ENCODE measurements at places on chromosomes 5 and 9.

DNA sequence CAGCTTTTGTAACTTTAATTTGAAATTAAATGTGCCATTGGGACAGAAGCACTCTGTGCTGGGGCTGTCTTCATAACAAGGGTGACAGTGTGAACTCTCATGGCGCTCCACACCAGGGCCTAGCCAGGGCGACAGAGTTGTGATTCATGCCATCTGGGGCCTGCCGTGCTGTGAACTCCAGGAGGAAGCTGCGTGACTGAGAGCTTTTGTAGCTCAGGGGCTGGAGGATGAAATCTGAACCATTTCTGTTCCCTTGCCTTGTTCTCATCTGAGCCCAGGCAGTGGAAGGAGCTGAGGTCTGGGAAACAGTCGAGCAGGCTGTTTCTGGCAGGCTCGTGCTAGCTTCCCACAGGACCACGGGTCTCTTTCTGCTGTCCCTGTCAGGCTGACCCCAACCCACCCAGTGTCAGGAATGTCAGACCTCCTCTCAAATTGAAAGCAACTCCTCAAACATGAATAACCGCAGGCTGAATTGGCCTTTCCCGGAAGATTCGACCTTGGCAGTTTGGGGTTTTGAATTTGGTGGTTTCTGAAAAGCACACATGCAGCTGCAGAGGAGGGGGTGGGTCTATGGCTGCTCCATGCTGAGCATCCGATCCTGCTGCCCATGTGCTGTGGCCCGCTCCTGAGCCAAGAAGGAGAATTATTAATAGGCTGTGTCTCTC is 69.2 kb upstream of the RPS23 start:
- DNase-seq = no peak

DNA sequence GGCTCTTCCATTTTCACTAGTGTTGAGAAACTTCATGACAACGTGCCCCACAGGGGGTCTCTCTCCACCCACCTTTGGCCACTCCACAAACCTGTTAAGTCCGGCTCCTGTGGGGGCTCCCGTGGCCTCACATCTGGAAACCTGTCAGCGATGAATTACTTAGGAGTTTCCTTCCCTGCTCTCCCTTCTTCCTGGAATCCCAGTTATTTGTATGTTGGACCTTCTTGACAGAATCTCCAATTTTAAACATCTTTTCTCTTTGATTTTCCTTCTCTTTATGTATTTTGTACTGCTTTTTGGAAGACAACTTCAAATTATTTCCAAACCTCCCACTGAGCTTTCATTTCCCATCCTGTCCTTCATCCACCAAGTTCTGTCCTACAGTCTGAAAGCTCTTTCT is 55.1 kb upstream of the NRARP start:
- no peak for DNase-seq

GRCh38 chr9:1535051-1535450 is 480.1 kb upstream of the SMARCA2 start:
- no peak for DNase-seq

GRCh38 chr9:120191141-120191540 is 388.8 kb downstream of the CDK5RAP2 start:
- DNase-seq = no peak

DNA sequence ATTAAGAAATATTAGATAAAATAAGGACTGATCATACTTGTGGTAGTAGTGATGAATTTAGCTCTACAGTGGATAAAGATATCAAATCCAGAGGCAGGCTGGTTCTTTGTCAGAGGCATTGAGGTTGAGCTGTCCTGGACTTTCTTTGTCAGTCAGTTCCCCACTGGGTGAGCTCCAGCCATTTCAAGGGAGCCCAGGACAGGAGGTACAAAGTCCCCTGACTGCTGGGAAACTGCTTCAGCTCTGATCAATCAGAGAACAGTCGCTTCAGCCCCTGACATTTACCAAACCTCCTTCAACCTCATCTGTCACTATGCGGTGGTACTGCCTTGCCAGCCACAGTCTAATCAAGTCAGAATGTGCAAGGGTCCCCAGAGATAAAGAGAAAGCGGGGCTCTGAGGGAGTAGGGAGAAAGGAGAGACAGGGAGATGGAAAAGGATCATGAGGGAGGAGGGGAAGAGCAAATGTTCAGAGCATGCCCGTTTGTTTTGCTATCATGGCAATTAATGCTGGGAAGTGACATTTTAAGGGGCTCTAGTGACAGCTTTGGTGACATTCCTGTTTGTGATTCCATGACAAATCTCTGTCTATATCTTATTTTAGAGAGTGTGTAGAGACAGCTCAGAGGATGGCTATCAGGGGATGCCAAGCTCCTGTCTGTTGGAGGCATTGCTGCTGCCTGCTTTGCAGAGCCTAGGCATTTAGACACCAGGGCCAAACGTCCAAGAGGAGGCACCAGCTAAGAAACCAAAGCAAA is 223.2 kb downstream of the ASTN2 start:
- no peak for DNase-seq

- no peak for DNase-seq
These were observed 551.8 kb upstream of the ZNF608 start for GRCh38 chr5:125298258-125298657.

DNA sequence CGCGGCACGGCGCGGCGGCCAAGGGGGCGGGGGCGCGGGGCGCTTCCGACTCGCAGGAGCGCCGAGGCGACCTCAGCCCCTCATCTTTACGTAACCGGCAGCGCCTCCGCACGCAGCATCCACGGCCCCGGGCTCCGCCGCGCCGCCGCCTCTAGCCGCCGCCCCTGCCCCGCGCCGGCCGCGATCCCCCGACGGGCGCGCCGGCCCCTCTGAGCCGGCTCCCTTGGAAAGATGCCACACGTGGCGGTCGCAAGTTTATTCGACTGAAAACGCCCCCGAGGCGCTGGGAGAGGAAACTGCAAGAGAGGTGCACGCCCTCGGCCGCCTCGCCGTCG is 1.0 kb downstream of the KLF9 start:
- DNase-seq = no peak

DNA sequence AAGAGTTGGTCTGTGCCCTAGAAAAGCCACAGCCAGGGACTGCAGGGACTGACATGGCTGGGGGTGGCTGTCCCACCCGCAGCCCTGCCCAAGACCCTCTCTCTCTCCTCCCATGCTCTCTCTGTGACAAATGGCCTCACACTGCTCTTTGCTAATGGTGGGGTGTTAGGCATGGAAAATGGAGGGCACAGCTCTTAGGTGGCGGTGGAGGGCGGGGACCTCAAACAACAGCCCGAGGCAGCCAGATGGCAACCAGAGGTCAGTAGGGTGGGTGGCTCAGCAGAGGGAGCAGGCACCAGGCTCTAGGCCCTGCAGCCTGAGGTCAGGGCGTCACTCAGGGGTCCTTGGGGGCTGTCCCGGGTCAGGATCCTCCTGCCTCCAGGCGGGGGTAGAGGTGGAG is 73.9 kb upstream of the DAB2IP start:
- no peak for DNase-seq

- DNase-seq = no peak
These were observed 23.1 kb upstream of the CKMT2 start for GRCh38 chr5:81209869-81210493.

GRCh38 chr9:121281614-121282276 is 13.8 kb downstream of the GSN start:
- DNase-seq = no peak

GRCh38 chr9:104903609-104904008 is 24.3 kb downstream of the ABCA1 start:
- no peak for DNase-seq

GRCh38 chr5:78005021-78005785 is 229.1 kb upstream of the TBCA start:
- no peak for DNase-seq

DNA sequence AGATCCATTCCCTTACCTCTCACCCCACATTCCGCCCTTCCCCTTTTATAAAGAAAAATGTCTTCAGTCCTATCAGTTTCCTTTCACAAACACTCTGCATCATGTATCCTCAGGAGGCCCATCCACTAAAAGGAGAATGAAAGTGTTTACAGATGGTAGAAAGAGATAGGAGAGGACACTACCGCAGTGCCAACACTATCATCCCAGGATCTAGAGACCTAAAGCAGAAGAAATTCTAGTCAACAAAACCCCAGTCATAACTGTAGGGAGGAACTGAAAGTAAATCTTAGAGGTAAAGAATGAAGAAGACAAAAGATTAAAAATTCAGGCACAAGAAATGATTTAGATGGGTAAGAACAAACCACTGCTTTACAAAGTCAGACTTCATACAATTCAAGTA is 114.1 kb downstream of the MLLT3 start:
- DNase-seq = no peak
